ENCODE measurements at places on chromosomes 16 and 17. TPM values are rescaled to one million over a fixed set of nuclear protein-coding genes. Genes with fewer than 3 reads are reported as not detected.

GRCh38 chr16:35552763-35553162 lies 2093.4 kb downstream of the TP53TG3F start:
- no peaks in the 10 kb centered on the region for H3K4me1 ChIP-seq
- H3K4me3 ChIP-seq, result no peak overlapping the region
- no peaks in the 10 kb centered on the region for H3K36me3 ChIP-seq
- H3K27ac ChIP-seq, result no peak overlapping the region
- H3K27me3 ChIP-seq, result no peaks in the 10 kb centered on the region

DNA sequence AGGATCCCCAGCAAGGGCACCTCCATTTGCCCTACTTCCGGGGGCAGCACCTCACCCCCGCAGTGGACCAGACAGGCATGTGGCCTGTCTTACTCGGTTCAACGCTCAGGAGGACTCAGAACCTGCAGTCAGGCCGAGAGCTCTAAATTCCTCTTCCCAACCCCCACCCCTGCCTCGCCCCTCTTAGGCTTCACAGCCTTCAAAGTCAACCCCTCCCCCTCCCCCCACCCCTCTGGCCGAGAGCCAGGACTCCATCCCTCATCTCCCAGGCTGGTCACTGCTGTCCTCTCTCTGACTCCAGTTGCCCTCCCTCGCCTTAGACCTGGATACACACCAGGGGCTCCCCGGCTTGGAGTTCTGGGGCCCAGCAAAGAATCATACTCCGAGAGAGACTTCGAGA lies 8.1 kb upstream of the HS3ST6 start:
- no peaks in the 10 kb centered on the region for H3K36me3 ChIP-seq
- H3K4me1 ChIP-seq, result no peaks in the 10 kb centered on the region
- DNase-seq, result no peak
- H3K4me3 ChIP-seq, result no peak overlapping the region

GRCh38 chr16:3587547-3588110 lies 10.4 kb upstream of the NLRC3 start:
- H3K27ac ChIP-seq, result no peak overlapping the region
- DNase-seq, result no peak
- no peaks in the 10 kb centered on the region for H3K27me3 ChIP-seq
- H3K36me3 ChIP-seq, result no peaks in the 10 kb centered on the region

GRCh38 chr17:5583426-5584382 lies 605 bp downstream of the NLRP1 start:
- H3K4me3 ChIP-seq, result peak overlapping the region; percentile 60
- no peaks in the 10 kb centered on the region for H3K36me3 ChIP-seq
- peak overlapping the region; percentile 76 for H3K27ac ChIP-seq
- no peaks in the 10 kb centered on the region for H3K27me3 ChIP-seq
- no peak for DNase-seq

MAF gene
- total RNA-seq, result 70.1 TPM

GRCh38 chr17:39325528-39326240 lies 75.7 kb downstream of the FBXL20 start:
- H3K27me3 ChIP-seq, result no peaks in the 10 kb centered on the region
- no peaks in the 10 kb centered on the region for H3K4me1 ChIP-seq
- no peak for DNase-seq
- no peaks in the 10 kb centered on the region for H3K36me3 ChIP-seq

GRCh38 chr17:16507918-16508533 lies 16.0 kb upstream of the LRRC75A start:
- H3K27ac ChIP-seq, result no peak overlapping the region
- H3K4me1 ChIP-seq, result no peaks in the 10 kb centered on the region
- no peak overlapping the region for H3K4me3 ChIP-seq

DNA sequence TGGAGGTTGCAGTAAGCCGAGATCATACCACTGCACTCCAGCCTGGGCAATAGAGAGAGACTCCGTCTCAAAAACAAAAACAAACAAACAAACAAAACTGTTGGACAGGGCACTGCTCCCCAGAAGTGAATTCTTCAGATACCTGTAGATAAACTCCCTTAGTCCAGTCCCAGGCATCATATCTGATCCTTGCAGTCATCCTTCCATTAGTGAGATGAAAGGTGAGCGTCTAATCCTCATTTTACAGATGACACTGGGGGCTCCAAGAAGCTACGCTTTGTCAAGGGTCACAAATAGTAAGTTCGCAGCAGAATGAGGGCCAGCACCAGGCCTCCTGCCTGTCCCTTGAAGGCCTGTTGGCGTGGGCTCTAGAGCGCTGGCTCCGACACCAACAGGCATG lies 102.0 kb downstream of the OR1D5 start:
- H3K27ac ChIP-seq, result no peak overlapping the region
- no peaks in the 10 kb centered on the region for H3K4me1 ChIP-seq
- H3K36me3 ChIP-seq, result no peaks in the 10 kb centered on the region
- no peak overlapping the region for H3K4me3 ChIP-seq
- DNase-seq, result no peak
- H3K27me3 ChIP-seq, result no peaks in the 10 kb centered on the region

DNA sequence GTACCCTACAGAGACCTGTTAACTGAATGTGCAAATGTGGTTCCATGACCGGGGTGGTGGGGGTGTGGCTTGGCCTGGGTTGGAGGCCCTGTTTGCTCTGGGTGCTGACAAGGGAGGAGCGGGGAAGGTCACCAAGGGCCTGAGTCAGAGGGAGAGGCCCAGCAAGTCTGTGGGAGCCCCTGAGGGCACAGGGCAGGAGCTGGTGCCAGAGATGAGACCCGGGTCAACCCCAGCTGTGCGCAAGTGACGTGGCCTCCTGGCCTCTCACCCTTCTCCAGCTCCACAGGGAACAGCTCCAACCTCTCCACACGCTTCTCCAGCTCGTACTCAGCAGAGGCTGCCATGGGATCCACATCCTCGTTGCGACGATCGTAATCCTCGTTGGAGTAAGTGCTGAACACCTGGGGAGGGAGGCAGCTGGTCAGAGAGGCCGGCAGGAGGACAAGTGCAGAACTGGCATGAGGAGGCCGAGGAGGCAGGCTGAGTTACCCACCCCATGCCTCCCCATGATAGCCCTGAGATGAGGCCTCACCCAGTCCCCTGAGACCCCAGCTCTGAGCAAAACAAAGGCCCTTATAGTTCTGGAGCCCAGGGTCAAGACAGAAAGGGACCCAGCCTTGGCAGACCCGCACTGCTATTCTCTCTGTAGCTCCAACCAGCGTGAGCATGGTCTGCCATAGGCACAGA lies 5.5 kb downstream of the PPP1R9B start:
- H3K27ac ChIP-seq, result no peak overlapping the region
- no peak overlapping the region for H3K4me3 ChIP-seq
- DNase-seq, result no peak
- no peaks in the 10 kb centered on the region for H3K27me3 ChIP-seq
- H3K36me3 ChIP-seq, result peaks cover 37% of the 10 kb centered on the region
- H3K4me1 ChIP-seq, result no peaks in the 10 kb centered on the region

DNA sequence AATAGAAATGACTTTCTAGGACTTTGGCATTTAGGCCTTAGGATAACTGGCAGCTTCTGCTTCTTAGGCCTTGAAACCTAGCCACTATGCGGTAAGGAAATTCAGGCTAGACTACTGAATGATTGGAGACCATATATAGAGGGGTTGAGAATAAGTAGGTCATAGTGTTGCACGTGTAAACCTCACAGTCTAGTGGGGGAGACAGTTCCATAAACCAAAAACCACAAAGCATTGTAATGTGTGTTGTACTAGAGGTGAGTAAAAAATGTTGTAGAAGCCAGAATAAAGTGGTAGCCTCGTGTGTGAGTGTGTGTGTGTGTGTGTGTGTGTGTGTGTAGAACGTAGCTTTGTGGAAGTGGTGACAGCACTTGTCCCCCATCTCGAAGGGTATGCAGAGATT lies 188.5 kb downstream of the MAP2K6 start:
- no peak overlapping the region for H3K4me3 ChIP-seq
- H3K27me3 ChIP-seq, result no peaks in the 10 kb centered on the region
- no peak overlapping the region for H3K27ac ChIP-seq
- H3K4me1 ChIP-seq, result peaks cover 4% of the 10 kb centered on the region
- DNase-seq, result no peak
- no peaks in the 10 kb centered on the region for H3K36me3 ChIP-seq

DNA sequence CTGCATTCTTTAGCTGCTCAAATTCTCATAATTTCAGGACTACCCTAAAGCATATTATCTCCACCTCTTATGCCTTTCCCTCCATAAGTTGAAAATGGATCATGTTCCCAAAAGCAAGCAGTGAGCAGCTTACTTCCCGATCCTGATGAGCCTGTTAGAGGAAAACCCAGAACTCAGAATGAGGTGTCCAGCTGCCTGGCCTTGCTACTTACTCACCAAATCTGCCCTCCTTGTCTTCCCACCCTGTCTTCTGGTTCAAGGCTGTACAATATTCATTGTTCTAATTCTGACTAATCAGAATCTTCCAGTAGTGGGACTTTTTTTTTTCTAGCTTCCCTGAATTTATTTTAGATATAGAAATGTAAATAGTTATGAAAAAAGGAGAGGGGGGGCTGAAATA lies 10.8 kb downstream of the LYRM1 start:
- H3K4me1 ChIP-seq, result peaks cover 6% of the 10 kb centered on the region
- no peaks in the 10 kb centered on the region for H3K27me3 ChIP-seq
- peak overlapping the region; percentile 19 for H3K27ac ChIP-seq
- no peaks in the 10 kb centered on the region for H3K36me3 ChIP-seq

- no peak overlapping the region for H3K27ac ChIP-seq
- no peak overlapping the region for H3K4me3 ChIP-seq
- no peaks in the 10 kb centered on the region for H3K4me1 ChIP-seq
- no peaks in the 10 kb centered on the region for H3K27me3 ChIP-seq
These were observed 9.0 kb downstream of the C17orf99 start for GRCh38 chr17:78154903-78155811.

GRCh38 chr17:28726627-28727491 lies 826 bp upstream of the TLCD1 start:
- H3K4me3 ChIP-seq, result peak overlapping the region; percentile 75
- DNase-seq, result peak; percentile 98
- no peaks in the 10 kb centered on the region for H3K4me1 ChIP-seq
- H3K27ac ChIP-seq, result peak overlapping the region; percentile 99

DNA sequence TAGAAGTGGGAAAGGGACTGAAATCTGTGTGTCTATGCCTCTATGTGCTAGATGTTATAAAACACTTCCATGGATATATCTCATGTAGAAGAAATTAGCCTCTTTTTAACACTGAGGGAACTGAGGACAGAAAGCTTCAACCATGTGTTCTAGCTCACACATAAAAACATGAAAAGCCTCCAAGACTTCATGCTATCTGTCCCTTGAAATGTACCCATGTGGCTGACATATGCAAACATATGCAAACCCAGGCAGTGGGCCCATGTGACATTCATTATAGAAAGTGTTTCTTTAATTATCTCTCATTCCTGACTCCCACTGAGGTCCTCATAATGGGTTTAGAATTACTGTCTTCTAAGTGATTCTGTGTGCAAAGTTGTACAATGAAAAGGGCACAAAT lies 134.7 kb upstream of the MAF start:
- DNase-seq, result no peak
- no peaks in the 10 kb centered on the region for H3K4me1 ChIP-seq
- no peak overlapping the region for H3K4me3 ChIP-seq
- H3K27ac ChIP-seq, result no peak overlapping the region

C17orf75 gene
- total RNA-seq, result 19.4 TPM

GRCh38 chr16:311725-312124 lies 28.8 kb downstream of the PDIA2 start:
- H3K4me1 ChIP-seq, result no peaks in the 10 kb centered on the region
- H3K36me3 ChIP-seq, result no peaks in the 10 kb centered on the region
- no peak overlapping the region for H3K27ac ChIP-seq
- H3K4me3 ChIP-seq, result no peak overlapping the region
- H3K27me3 ChIP-seq, result no peaks in the 10 kb centered on the region
- DNase-seq, result no peak

- H3K4me3 ChIP-seq, result no peak overlapping the region
- no peak overlapping the region for H3K27ac ChIP-seq
- DNase-seq, result peak; percentile 45
- no peaks in the 10 kb centered on the region for H3K27me3 ChIP-seq
- no peaks in the 10 kb centered on the region for H3K4me1 ChIP-seq
- no peaks in the 10 kb centered on the region for H3K36me3 ChIP-seq
These were observed 127.9 kb downstream of the RBFOX3 start for GRCh38 chr17:79482727-79483521.

MPV17L gene
- total RNA-seq, result 11.8 TPM

CAVIN1 gene
- 204 TPM for total RNA-seq

SLC13A5 gene
- not detected for total RNA-seq

DNA sequence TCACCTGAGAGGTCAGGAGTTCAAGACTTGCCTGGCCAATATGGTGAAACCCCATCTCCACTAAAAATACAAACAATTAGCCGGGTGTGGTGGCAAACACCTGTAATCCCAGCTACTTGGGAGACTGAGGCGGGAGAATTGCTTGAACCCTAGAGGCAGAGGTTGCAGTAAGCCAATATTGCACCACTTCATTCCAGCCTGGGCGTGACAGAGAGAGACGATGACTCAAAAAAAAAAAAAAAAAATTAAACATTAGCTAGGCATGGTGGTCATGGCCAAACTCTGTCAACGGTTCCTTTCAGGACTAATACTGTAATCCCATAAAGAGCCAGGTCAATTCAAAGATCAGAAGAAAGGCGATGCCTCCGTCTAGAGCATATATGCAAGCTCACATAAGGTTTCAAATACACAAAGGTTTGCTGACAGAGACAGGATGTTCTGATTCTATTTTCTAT lies 2.4 kb downstream of the RNF157 start:
- H3K27me3 ChIP-seq, result no peaks in the 10 kb centered on the region
- DNase-seq, result no peak
- no peak overlapping the region for H3K27ac ChIP-seq
- H3K36me3 ChIP-seq, result no peaks in the 10 kb centered on the region
- H3K4me3 ChIP-seq, result no peak overlapping the region

C16orf46 gene
- 1.7 TPM for total RNA-seq

GRCh38 chr17:49012769-49013255 lies 15.6 kb downstream of the IGF2BP1 start:
- no peak overlapping the region for H3K4me3 ChIP-seq
- H3K27ac ChIP-seq, result no peak overlapping the region
- H3K36me3 ChIP-seq, result no peaks in the 10 kb centered on the region
- H3K27me3 ChIP-seq, result no peaks in the 10 kb centered on the region

GRCh38 chr17:72419866-72420774 lies 299.3 kb downstream of the SOX9 start:
- peaks cover 2% of the 10 kb centered on the region for H3K4me1 ChIP-seq
- no peaks in the 10 kb centered on the region for H3K27me3 ChIP-seq
- no peak for DNase-seq
- H3K4me3 ChIP-seq, result no peak overlapping the region

CDR2L gene
- total RNA-seq, result 29.3 TPM

MYO1C gene
- 225 TPM for total RNA-seq

DNA sequence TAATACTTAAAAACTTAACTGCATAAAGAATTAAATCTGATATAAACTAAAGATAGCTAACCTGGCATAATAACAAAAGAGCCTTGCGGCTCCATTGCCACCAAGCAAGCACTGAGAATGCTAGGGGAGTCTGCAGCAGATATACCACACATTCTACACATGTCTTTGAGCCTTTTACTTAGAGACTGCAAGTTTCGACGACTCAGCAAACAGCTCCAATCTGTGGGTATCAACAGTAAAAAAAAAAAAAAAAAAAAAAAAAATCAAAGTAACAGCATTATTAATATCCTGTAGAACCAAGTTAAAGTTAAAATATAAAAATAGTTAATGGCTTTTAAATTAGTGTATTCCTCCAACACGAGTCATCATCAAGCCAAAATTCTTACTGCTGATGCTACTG lies 27.8 kb upstream of the INTS2 start:
- no peak overlapping the region for H3K4me3 ChIP-seq
- H3K27ac ChIP-seq, result no peak overlapping the region
